CD4-positive, alpha-beta T cell treated with Interleukin-12 subunit alpha and Interleukin-12 subunit beta, for 1 hour (primary cell): ENCODE measurements at places on chromosomes 3 and 15.

GRCh38 chr3:189071446-189071845, 100.3 kb upstream of the TPRG1 start:
- peak; percentile 1 for DNase-seq

DNA sequence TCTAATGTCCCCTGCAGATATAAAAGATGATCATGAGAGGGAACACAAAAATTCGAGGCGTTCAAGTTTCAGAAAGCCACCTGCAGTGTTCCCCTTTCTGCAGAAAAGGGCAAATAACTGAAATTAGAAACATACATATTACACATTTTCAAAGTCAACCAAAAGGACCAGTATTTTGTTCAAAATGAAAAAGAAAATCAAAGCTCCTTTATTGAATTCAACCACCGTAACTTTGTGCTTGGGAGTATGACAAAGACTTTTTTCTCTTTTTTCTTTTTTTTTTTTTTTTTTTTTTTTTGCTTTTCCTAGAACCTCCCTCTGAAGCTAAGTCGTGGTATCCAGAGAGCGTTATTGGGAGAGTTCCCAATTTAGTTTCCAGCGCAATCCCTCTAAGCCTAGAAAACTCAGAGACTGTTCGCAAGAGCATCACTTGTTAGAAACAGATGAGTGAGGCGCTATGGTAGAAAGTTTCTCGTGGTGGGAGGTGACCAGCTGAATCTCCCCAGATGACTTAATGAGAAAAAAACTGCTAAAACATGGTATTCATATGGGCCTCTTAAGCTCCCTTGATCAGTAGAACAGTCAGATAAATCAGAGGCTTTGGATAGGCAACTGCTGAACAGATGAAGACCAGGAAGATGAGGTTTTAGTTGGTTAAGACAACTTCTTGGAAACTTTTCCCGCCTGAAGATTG, 77.4 kb downstream of the MB21D2 start:
- DNase-seq, result no peak

- no peak for DNase-seq
Measured at GRCh38 chr3:48369693-48370332, 2.2 kb upstream of the FBXW12 start.

DNA sequence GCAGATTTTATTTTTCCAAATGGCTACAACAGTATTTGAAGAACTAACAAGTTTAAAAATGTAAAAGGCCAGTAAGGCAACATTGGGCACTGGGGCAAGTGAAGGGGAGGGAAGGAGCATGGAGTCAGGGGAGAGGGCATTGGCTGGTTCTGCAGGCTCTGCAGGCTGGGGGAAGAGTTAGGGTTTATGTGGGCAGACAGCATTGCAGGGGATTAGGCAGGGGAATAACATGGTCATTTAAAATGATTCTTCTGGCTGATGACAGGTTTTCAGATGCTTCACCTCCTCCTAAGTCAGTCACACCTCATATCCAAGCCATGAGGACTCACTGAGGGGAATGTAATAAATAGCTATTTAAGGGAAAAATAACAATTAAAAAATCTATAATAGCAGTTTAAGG, 52.6 kb downstream of the BTD start:
- no peak for DNase-seq

DNA sequence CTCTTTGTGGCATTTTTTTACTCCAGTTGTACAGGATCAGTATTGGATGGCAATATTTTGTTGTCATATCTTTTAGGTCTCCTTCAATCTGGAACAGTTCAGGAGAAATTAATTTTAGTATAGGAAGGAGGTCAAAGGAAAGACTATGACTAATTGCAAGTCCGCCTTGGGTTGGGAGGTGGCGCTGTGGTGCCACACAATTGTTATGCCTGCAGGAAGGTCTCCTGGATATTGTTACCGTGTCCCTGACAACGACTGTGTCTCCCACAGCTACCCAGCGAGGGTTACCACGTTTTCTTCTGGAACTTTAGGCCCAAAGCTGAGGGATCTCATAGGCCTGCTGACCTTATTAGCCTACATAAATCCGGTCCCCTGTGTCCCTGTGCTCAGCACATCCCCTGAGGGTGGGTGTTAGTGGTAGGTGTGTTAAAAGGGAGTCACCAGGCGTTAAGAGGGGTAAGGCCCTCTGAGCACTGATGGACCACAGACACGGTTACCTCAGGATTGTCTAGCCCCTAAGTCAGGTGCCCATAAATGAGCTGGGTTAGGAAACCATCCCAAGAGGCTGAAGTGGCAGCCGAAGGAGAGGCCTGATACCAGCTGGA, 31.5 kb downstream of the KCNAB1 start:
- peak; percentile 54 for DNase-seq

DNA sequence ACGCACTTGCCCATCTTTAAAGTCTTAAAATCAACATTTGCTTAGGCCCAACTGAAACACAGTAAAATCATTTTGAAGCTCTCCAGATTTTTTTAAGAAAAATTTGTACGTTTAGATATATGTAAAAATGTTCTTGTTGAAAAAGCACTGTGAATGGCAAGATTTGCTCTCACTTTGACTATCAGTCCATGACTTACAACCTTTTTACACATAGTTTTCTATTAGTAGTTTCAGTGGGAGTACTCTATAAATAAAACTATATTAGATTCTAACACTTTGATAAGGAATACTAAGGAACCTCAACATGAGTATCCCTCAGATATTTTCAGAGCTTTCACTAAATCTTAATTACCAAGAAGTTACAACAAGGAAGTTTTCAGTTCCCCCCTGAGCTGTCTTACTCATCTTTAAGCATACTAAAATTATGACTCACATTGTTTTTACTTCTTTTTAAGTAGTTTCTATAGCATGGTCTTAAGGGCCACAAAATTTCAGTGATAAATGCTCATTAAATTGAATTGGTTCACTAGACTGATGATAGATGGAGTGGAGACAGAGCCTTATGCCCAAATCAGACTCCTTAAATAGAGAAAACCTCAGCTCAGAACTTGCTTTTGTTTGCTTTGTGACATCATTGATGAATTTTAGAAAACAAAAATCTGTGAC, 31.6 kb upstream of the RAP2B start:
- DNase-seq, result no peak

- DNase-seq, result no peak
Measured at GRCh38 chr15:70192041-70192440, 94.3 kb upstream of the TLE3 start.

DNA sequence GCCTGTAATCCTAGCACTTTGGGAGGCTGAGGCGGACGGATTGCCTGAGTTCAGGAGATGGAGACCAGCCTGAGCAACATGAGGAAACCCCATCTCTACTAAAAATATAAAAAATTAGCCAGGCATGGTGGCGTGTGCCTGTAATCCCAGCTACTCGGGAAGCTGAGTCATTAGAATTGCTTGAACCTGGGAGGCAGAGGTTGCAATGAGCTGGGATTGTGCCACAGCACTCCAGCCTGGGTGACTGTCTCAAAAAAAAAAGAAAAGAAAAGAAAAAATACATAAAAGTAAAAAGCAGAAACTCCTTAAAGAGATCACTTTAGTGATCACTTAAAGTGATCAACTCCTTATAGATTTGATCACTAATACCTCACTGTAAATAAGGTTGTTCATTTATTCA, 78.0 kb downstream of the GMPS start:
- DNase-seq, result no peak
